GOT3 (cell line): ENCODE measurements at places on chromosomes 6 and 20.

GRCh38 chr6:134925800-134926199 lies 24.1 kb downstream of the ALDH8A1 start:
- no peak for DNase-seq

DNA sequence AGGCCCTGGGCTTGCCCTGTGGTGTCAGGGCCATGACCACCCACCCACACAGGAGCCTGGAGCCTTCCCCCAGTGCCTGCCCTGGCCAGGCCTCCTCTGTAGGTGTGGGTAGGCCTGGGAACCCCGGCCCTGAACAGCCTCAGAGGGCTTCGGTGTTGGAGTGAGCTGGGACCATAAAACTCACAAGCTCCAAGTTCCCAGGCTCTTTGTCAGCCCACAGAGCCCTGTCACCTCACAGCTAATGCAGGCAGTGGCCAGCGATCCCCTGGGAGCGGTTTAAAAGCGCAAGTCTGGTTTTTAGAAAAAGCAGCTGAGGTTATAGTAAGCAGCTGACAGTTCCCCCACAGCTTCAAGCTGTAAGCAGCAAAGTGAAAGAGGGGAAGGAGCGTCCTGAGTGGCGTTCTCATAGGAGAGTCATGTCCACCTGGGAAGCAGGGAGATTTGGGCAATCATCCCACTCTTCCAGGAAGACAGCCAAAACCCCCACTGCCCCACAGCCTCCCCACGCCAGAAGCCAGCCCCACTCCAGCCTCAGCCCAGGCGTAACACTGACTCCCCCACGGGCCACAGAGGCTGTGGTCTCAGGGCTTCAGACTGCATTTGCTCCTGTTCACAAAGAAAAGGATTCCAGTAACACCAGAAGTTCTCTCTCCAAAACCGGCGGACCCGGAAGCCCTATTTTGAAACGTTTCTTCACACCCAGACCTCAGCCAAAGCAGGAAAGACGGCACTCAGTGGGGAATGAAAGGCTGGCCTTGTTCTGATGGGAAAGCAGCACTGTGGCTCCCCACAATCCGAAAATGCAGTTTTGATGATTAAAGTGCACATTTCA lies 34.3 kb upstream of the FOXC1 start:
- DNase-seq, result no peak

GRCh38 chr20:35539756-35540212 lies 2.1 kb upstream of the ERGIC3 start:
- DNase-seq, result no peak

- DNase-seq, result no peak
These were observed 83.0 kb downstream of the SNX5 start for GRCh38 chr20:17885544-17885943.

DNA sequence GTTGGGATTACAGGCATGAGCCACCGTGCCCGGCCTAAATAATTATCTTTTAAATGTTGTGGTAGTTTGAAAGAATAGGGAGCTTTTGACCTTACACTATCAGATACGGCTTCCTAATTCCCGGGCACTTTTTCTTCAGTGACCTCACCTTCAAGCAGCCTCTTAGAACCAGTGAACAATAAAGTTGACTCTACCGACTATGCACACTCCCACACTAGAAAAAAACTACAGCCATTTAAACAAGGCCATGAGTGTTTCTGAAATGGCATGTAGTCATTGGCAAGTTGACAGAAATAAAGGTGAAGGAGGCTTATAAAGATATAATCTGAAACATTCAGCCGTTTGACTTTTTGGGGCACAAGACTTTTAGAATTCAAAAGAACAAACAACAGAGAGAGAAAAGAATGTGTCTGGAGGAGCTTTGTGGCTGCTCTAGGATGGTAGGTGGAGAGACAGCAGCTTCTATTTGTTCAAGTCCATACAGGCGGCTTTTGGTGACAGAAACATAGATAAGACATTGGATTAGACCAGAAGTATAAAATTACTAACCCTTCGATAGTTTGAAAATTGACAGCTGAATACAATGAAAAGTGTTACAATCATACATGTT lies 75.2 kb downstream of the GJA1 start:
- DNase-seq, result no peak

- DNase-seq, result no peak
These were observed 38.0 kb downstream of the CDYL start for GRCh38 chr6:4814212-4814611.

DNA sequence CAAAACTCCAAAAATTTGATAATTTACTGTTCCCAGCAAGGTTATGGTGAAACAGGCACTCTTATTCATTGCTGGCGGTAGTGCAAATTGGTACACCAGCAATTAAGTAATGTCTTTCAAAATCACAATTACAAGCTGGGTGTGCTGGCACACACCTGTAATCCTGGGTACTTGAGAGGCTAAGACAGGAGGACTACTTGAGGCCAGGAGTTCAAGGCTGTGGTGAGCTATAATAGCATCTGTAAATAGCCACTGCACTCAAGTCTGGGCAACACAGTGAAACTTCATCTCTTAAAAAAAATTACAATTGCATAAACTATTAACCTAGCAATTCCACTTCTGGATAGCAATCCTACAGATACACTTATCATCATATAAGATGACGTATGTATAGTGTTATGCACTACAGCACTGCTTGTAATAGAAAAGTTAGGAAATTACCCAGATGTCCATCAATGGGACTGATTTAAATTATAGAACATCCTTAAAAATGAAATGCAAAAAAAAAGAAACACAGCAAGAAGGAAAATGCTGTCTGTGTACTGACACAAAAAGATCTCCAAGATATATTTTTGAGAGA lies 31.4 kb downstream of the NCOA6 start:
- DNase-seq, result no peak

DNA sequence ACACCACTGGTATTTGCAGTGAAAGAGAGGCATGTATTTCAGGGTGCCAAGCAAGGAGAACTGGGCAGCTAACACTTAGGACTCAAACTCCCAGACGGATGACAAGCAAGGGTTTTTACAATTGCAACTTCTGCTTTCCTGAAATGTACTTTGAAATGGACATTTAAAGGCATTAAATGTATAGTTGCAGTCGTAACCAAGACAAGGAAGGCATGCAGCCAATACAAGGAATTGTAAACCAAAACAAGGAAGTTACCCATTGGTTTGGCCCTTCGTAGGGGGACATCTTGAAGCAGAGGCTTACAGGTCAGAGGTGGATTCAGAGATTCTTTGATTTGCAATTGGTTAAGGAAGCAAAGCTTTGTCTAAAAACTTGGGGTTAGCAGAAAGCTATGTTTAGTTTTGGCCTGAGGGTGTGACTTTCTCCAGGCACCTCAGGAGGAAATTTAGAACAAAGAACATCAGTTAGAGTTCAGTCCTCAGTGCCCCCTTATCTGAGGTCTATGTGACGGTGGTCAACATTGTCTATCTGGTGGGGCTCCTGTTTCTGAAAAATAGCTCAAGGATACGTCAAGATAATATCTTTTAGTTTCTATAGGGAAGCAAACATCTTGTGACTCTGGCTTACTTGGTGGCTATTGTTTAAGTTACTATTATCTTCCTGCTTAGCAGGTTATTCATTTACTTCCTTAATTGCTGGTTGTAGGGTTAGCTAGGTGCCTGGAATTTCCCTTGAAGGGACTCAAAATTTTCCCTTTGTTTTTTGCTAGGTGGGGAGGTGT lies 266.0 kb downstream of the CD83 start:
- DNase-seq, result no peak

GRCh38 chr6:123768921-123769320 lies 34.7 kb upstream of the NKAIN2 start:
- DNase-seq, result no peak

DNA sequence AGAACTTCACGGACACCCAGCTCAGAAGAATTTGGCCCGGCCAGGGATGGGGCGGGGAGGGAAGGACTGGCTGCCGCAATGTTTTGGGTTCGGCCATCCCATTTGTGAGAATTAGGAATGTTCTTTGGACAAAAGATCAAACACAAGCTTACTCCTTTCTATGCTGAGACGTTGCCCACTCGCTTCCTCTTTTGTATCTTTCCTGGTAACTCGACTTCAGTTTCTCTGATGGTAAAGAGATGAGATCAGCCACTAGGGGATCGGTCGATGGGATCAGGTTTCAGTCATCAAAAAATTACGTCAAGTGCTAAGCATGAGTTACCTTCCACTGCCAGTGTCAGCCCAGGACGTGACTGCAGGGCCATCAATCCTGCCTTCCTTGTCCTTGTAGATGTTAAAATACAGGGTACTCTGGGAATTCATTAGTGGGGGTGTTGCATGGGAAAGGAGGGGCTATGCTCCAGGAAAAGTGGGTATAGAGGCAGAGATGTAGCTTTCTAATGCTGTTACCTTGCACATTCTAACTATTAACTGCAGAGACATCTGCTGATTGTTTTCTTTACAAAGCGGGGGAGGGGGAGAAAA lies 190.2 kb downstream of the TSHZ2 start:
- DNase-seq, result no peak

DNA sequence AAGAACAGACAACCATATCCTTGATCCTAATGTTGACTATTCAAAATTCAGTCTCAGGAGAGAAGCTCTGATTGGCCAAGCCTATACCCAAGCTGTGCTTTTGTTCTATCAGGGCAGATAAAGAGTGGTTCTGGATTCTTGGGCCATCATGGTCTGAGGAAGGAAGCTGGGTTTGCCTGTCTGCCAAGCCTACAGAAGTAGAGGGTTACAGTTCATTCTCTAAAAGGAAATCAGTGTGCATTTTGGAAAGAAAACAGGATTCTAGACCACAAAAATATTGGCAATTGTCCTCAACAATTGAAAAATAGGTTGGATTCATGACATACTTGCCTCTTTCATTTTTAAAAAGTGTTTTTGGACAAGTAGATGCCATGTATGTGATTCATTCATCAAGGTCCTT lies 145.4 kb upstream of the BMP2 start:
- no peak for DNase-seq

DNA sequence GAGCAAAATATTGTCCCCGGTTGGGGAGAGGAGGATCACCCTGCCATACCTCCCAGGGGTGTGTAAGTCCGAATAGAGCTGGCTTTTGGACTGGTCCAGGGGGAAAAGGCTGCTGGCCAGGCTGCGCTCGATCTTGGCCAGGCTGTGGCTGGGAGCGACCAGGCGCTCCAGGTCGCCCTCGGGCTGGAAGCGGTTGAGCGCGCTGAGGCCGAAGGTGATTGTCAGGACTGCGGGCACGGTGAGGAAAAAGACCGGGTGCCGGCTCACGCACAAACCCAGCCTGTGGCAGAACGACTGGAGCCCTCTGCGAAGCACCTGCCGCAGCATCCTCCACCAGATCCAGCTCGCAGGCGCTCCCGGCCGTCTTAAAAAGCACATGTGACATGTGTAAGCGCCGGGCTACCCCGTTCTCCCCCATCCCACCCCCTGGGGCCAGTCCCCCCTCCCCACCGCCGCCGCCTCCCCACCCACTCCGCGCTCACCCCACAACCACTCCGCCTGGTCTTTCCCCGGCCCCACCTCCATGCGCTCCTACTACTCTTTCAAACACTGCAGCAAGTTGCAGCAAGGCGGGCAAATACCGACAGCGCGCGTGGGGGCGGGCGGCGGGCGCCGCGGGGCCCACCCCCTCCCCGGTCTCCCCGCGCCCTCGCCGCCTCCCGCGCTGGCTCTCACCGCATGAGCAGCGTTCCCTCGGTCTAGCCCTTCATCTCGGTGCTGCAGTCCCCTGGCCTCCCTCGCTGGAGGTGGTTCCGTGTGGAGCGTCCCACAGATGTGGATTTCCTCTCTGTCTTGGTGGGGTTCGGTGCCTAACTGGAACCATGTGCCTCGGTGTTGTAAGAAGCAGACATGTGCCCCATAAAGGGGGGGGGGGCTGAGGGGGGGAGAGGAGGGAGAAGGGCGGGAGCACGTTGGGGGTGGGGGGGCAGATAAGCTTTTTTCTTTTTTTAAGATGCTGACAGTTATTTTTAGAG lies 42.4 kb downstream of the PTCHD4 start:
- DNase-seq, result no peak

GRCh38 chr20:59010995-59011873 lies 4.2 kb upstream of the CTSZ start:
- DNase-seq, result no peak

- no peak for DNase-seq
These were observed 37.2 kb downstream of the SCML4 start for GRCh38 chr6:107786709-107787588.

DNA sequence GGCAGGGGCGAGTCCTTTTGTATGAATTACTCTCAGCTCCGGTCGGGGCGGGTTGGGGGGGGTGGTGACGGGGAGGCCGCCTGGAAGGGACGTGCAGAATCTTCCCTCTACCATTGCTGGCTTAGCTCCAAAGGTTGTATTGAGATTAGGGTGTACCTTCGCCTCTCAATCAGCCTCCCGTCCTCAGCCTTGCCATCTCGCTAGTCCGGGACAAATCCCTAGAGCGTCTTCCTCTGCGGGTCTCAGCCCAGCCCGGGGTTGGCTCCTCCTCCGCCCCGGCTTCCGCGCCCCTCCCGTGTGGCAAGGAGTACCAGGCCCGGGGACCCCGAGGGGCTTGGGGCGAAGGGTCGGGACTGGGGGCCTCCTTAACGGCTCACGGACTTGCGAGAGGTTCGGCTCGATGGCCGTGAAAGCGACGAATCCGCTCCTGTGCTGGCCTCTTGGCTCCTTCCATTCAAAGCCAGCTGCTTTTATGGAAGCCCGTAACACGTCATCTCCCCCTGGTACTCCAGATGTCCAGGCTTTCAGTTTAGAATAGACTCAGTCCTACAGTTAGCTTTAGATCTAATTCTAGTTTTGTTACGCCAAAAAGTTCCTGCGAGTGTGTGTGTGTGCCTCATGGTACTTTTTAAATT lies 636 bp upstream of the EEF1A1 start:
- peak; percentile 90 for DNase-seq

DNA sequence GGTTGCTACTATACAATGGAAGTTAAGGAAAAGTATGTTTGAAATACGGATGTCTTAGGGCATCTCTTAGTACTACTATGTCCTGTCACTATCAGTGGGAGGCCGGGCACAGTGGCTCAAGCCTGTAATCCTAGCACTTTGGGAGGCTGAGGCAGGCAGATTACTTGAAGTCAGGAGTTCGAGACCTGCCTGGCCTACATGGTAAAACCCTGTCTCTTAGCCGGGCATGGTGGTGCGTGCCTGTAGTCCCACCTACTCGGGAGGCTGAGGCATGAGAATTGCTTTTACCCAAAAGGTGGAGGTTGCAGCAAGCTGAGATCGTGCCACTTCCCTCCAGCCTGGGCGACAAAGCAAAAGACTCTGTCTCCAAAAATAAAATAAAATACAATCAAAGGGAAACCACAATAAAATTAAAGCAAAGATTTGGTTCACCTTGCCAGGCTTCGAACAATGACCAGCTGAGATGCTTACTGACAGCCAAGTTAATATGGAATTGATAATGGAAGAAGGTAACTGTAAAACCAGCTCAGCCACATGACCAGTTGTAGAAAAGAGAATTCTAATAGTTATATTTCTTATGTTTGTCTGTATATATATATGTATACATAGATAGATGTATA lies 6.5 kb downstream of the CD24 start:
- no peak for DNase-seq

GRCh38 chr6:39496915-39497314 lies 174.4 kb upstream of the KCNK16 start:
- no peak for DNase-seq
